ENCODE measurements at places on chromosomes 2 and 18. TPM values are rescaled to one million over a fixed set of nuclear protein-coding genes. Genes with fewer than 3 reads are reported as not detected.

COX7A2L gene
- 201 TPM for total RNA-seq

SS18 gene
- 61.4 TPM for total RNA-seq

RGPD4 gene
- not detected for total RNA-seq

RPIA gene
- 31.6 TPM for total RNA-seq

REG3G gene
- total RNA-seq: not detected

CD207 gene
- total RNA-seq: 0.27 TPM

COLEC12 gene
- total RNA-seq: 0.02 TPM

Measured in HepG2 (cell line).